Left ventricle myocardium inferior (tissue), 1 donor: ENCODE measurements at places on chromosomes 2 and 18.

DNA sequence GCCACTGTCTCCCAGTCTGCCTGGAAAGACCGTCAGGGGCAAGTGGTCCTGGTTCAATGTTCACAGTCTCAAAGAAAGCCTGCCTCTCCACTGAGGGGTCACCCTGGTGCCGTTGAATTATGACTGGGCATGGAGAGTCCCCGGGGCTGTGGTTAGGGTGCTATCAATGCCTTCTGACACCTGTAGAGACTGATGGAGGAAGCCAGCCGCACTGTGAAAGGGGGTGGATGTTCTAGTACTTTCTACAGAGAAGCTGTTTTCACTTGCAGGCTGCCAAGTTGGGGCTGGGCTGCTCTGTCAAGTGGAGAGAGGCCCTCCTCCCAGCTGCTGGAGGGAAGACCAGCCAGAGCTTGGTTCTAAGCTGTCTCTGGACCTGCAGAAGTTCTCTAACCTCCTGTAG, 80.5 kb downstream of the BCL2L11 start:
- no peak for DNase-seq

- DNase-seq, result no peak
Measured at GRCh38 chr2:169509298-169509885, at the start of gene KLHL41. Gene KLHL41, plus strand, starts transcription at chr2:169509702. Its CDS starts 77 bp downstream, at chr2:169509779.

DNA sequence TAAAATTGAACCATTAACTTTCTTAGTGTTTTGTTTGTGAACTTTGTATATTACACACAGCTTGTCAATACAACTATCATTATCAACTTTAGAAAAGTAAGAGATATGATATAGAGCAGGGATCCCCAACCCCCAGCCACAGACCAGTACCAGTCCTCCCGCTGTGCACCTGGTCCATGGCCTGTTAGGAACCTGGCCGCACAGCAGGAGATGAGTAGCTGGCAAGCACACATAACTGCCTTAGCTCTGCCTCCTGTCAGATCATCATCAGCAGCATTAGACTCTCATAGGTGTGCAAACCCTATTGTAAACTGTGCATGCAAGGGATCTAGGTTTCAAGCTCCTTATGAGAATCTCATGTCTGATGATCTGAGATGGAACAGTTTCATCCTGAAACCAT, 491.0 kb upstream of the NXPH2 start:
- no peak for DNase-seq

DNA sequence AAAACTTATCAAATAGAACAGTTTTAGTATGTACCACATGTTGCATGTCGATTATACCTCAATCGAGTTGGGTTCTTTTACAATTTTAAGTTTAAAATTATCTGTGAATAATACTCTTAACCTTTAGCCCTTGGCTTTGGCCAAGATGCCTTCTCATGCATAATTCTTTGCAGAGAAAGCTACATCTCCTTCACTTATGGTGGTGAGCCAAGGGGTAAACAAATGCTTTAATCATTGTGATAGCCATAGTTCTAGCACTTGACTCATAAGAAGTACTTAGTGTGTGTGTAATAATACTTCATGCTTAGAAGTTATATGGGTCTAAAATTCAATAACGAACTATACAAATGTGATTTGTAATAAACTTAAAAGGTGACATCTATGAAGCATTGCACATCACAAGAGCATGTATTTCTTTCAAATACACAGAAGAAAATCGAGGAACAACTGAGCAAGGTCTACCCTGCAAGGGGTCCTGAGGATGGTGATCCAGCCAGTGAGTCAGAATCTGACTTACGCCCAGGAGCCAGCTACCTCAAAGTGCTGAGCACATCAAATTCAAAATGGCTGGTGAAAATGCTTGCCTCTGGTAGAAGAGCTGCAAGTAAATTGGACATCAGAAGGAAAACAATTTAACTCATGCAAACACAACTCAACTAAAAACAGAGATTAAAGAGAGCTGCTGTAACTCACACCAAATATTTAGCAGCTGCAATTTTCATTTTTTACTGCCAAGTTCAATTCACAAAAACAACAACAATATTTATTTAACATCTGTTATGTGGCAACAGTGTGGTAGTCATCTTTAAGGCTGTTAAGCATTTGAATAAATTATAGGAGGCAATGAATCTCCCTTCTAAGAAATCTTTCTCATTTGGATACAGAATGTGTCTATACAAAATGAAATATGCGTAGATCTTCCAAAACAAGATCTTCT, 23.8 kb upstream of the TTC39C start:
- DNase-seq, result no peak

DNA sequence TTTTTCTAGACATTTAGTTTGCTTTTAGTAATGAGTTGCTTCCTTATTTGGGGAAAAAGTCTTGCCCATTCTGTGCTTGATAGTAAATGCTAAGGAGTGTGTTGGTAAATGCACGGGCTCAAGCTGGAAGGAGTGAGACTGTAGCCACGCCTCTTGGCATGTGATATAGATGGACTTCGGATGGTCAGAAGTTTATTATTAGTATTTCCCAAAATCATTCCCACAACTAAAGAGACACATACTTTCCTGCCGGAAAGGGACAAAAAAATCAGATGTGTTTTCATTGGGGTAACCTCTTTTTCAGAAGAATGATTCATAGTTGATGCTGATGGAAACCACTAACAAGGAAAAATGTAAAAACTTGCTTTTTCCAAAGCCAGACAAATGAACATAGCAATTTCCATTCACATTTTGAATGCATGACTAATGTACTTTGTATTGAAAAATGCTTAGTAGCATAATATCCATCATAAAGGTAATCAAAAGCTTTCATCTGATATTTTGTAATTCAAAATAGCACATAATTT, 133.2 kb downstream of the ZNF532 start:
- DNase-seq, result peak; percentile 25
